ENCODE measurements at places on chromosomes 5 and 9.
A peak's percentile ranks its signal among the peaks of the same experiment; 100 is the strongest.

DNA sequence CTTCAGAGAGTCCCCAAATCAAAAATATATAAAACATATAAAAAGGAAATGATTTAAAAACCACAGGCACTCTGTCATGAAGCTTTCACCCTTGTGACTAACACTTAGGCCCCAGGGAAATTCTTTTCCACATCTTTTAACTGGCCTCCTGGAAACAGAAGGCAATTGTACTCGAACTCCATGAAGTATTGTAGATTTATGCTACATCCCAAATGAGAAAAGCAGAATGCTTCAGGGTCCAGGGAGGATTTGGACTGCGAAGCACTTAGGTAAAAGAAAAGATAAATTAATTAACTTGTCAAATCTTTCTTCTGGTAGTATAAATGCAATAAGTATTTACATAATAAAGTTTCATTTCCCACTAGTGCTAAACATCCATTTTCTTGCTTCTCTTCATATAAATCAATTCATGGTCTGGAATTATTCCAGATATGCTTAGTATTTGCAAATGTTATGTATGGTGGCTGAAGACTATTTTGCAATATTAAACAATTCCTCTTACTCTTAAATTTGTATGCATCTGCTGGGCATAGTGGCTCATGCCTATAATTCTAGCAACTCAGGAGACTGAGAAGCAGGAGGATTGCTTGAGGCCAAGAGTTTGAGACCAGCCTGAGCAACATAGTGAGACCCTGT lies 64.9 kb upstream of the ELL2 start:
- peak; percentile 84 for DNase-seq

- no peak for DNase-seq
These were observed 438.4 kb downstream of the ISL1 start for GRCh38 chr5:51821697-51822096.

GRCh38 chr5:141941307-141941706 lies 16.7 kb downstream of the PCDH12 start:
- DNase-seq, result no peak

DNA sequence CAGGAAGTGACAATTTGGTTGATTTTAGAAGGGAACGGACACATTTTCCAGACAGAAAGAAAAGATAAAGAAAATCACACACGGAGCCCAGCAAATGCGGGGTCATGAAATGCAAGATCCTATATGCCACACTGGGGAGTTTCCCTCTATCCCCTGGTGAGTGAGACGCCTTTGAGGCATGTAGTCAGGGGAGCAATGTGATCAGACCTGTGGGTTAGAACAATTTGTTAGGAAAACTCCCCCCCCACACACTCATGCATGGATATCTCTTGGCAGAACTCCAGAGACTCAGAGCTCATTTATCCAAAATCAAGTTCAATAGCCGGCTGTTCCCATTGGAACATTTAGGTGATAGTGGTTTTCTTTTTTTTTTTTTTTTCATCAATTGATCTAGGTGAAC lies 71.7 kb upstream of the TRIO start:
- DNase-seq, result no peak

- DNase-seq, result no peak
These were observed 200.6 kb upstream of the MVB12B start for GRCh38 chr9:126125992-126126409.

GRCh38 chr5:6404129-6404528 lies 25.8 kb upstream of the MED10 start:
- DNase-seq, result peak; percentile 21
